ENCODE measurements at places on chromosomes 16 and 17. TPM values are rescaled to one million over a fixed set of nuclear protein-coding genes. Genes with fewer than 3 reads are reported as not detected.
A peak's percentile ranks its signal among the peaks of the same experiment; 100 is the strongest.

The CSH2 gene
- not detected for total RNA-seq

The SNAI3 gene
- 3.3 TPM for total RNA-seq

The MYH13 gene
- total RNA-seq, result not detected

The ACSM2A gene
- total RNA-seq, result 0.17 TPM

The HID1 gene
- total RNA-seq, result not detected

The TAT gene
- total RNA-seq, result not detected

DNA sequence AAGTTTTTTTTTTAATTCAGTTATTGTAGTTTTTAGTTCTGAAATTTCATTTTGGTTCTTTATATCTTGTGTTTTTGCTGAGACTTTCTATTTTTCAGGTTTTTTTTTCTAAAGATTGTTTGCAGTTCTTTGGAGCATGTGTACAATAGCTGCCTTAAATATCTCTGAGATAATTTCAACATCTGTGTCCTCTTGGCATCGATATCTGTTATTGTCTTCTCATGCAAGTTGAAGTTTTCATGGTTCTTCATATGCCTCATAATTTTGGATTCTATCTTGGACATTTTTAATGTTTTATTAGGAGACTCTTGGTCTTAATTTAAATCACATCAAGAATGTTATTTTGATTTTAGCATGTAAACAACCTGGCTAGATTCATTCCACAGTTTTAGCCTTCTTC is 22.8 kb downstream of the COX11 start:
- H3K27ac ChIP-seq, result no peak overlapping the region
- no peaks in the 10 kb centered on the region for H3K36me3 ChIP-seq
- no peak for DNase-seq
- H3K4me1 ChIP-seq, result peaks cover 7% of the 10 kb centered on the region
- H3K4me3 ChIP-seq, result no peak overlapping the region
- H3K27me3 ChIP-seq, result peaks cover 6% of the 10 kb centered on the region

DNA sequence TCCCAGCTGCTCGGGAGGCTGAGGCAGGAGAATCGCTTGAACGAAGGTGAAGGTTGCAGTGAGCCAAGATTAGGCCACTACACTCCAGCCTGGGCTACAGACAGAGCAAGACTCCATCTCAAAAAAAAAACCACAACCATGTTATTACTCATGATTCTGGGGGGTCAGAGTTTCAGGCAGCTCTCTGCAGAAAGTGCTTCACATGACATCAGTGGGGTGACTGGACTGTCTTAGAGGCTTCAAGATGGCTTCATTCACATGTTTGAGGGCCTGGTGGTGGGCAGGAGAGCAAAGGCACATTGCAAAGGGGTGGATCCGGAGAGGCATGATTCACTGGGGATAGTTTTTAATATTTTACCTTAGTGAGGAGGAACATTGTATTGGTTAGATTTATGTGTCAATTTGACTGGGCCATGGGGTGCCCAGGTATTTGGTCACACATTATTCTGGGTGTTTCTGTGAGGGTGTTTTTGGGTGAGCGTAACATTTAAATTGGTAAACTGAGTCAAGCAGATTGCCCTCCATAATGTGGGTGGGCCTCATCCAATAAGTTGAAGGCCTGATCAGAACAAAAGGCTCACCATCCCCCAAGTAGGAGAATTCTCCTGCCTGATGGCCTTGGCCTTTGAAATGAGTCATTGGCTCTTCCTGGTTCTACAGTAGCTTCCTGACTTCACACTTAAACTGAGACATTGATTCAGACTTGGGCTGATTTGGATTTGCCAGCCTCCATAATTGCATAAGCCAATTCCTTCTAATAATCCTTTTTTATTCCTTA is 109.8 kb downstream of the GOSR1 start:
- H3K4me3 ChIP-seq, result no peak overlapping the region
- no peak for DNase-seq
- H3K27me3 ChIP-seq, result peaks cover 5% of the 10 kb centered on the region
- H3K4me1 ChIP-seq, result peaks cover 6% of the 10 kb centered on the region
- H3K36me3 ChIP-seq, result no peaks in the 10 kb centered on the region
- H3K27ac ChIP-seq, result no peak overlapping the region

DNA sequence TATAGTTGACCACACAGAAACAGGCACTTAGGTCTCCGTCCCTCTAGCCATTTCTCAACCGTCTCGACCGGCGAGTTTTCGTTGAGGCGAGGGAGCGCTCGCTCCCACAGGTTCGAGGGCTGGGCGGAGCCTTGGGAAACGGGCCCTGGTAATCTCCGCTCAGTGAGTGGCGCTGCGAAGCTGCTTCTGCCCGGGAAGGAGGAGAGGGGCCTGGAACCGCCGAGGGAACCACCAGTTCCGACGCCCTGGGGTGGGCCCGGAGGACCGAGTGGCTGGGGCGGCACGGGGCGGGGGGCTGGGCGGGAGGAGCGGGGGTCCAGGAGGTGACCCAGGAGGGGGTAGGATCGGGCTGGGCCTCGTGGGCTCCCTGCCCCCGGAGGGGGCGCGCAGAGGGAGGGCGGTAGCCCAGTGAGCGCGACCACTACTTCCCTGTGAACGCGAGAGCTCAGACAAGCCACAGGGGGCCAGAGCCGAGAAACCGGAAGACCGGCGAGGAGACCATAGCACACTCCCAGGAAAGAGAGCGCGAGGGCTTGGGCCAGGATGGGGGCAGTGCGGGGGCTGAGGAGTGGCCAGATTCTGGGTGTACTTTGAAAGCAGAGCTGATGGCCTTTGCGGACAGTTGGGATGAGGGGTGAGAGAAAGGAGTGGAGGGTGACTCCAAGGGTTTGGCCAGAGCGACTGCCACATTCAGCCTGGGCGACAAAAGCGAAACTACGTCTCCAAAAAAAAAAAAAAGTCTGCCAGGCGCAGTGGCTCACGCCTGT is 29.9 kb upstream of the ARL4D start:
- H3K27me3 ChIP-seq, result no peaks in the 10 kb centered on the region
- peak overlapping the region; percentile 93 for H3K4me3 ChIP-seq
- H3K36me3 ChIP-seq, result no peaks in the 10 kb centered on the region
- H3K4me1 ChIP-seq, result peaks cover 48% of the 10 kb centered on the region
- DNase-seq, result peak; percentile 90
- peak overlapping the region; percentile 100 for H3K27ac ChIP-seq

DNA sequence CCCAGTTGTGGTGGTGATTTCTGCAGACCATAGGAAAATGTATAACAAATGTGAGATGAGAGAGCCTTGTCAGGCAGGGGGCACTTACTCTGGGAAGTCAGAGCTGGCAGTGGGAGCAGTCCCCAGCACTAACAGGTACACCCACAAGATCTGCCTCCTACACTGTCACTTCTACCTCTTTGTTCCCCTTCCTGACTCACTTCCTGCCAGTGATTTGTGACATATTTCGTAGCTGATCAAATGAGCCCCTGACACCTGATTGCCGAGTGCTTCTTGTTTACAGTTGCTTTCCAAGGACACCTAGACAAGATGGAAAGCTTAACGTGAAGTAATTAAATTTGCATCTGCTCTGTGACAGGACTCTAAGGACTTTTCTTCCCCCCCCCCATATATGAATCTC is 40.5 kb downstream of the FTO start:
- H3K27me3 ChIP-seq, result no peaks in the 10 kb centered on the region
- peaks cover 26% of the 10 kb centered on the region for H3K4me1 ChIP-seq

- H3K36me3 ChIP-seq, result no peaks in the 10 kb centered on the region
- peaks cover 6% of the 10 kb centered on the region for H3K4me1 ChIP-seq
- H3K4me3 ChIP-seq, result no peak overlapping the region
- no peak overlapping the region for H3K27ac ChIP-seq
- no peak for DNase-seq
Observed at GRCh38 chr17:883586-883962, 96.0 kb downstream of the NXN start.

- H3K36me3 ChIP-seq, result no peaks in the 10 kb centered on the region
- no peak overlapping the region for H3K4me3 ChIP-seq
- H3K27me3 ChIP-seq, result no peaks in the 10 kb centered on the region
- H3K4me1 ChIP-seq, result no peaks in the 10 kb centered on the region
- no peak overlapping the region for H3K27ac ChIP-seq
Observed at GRCh38 chr17:79299349-79299748, 224.7 kb downstream of the ENGASE start.

DNA sequence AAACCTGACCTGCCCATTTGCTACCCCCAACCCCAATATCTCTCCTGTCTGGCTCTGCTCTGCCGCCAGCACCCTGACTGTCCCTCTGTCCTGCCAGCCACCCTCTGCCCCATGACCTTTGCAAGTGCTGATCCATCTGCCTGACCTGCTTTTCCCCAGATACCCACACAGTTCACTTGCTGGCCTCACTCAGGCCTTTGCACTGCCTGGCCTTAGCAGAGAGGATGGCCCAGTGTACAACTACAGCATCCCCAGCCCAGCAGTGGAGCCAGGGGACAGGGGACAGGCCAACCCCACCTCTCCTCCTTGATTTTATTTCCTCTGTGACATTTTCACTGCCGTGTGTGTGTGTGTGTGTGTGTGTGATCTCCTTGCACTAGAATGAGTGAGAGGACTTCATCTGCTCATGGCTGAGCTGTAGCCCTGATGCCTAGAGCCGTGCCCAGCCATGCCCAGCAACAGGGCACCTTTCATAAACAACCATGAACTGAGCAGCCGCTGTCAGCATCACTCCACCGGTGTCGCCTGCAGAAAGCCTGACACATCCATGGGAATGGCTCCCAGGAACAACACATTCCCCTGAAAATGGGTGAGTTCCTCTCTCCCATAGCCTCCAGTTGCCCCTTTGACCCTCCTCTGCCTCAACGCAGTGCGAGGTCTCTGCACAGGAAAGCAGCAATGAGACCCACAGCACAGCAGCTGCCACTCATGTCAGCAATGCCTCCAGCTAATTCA is 36.0 kb upstream of the RBFOX3 start:
- H3K36me3 ChIP-seq, result no peaks in the 10 kb centered on the region
- no peak overlapping the region for H3K27ac ChIP-seq
- no peak for DNase-seq

DNA sequence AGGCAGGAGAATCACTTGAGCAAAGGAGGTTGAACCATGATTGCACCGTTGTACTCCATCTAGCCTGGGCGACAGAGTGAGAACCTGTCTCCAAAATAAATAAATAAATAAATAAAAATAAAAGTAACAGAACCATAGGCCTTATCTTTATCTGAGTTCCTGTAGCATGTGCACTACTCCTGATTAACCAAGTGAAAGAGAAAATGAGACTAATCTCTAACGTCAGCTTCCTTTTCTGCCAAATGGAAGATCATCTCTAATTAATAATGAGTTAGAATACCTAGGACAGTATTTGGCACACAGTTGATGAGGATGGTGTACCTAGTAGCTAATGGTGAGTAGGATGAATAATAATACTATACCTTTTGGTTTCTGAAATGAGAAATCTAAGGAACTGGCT is 520.4 kb downstream of the WWOX start:
- no peak overlapping the region for H3K4me3 ChIP-seq
- no peak for DNase-seq
- H3K4me1 ChIP-seq, result peaks cover 1% of the 10 kb centered on the region
- H3K36me3 ChIP-seq, result peaks cover 2% of the 10 kb centered on the region
- H3K27me3 ChIP-seq, result no peaks in the 10 kb centered on the region
- H3K27ac ChIP-seq, result no peak overlapping the region
